Kidney glomerular epithelial cell (primary cell): ENCODE measurements at places on chromosomes 1 and 21.

- no peak for DNase-seq
Measured at GRCh38 chr1:68036946-68037345, 13.5 kb downstream of the DIRAS3 start.

DNA sequence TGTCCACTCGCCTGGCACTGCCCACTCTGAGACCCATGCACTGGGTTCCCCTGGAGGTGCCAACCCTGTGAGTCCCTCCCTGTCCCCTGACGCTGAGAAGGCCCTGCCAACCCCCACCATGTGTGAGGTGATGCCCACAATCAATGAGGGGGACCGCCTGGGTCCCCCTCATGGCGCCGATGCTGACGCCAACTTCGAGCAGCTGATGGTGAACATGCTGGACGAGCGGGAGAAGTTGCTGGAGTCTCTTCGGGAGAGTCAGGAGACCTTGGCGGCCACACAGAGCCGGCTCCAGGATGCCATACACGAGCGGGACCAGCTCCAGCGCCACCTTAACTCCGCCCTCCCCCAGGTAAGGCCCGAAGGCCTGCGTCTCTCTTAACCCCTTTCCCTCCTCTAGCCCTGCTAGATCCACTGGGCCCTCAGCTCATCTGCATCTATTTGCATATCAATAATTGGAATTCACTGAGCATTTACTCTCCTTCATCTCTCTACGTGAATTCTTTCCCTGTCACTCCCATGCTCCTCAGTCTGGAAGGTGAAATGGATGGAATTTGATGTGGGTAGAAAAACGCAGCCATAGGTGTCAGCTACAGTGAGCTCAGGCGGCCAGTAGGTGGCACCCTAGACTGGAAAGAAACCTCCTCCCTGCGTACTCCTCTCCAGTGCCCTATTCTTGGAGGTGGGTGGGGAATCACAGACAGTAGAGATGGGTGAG lies 12.8 kb downstream of the PPFIA4 start:
- DNase-seq = peak; percentile 74

GRCh38 chr1:17210176-17210575 lies 5.2 kb downstream of the PADI1 start:
- DNase-seq = no peak

DNA sequence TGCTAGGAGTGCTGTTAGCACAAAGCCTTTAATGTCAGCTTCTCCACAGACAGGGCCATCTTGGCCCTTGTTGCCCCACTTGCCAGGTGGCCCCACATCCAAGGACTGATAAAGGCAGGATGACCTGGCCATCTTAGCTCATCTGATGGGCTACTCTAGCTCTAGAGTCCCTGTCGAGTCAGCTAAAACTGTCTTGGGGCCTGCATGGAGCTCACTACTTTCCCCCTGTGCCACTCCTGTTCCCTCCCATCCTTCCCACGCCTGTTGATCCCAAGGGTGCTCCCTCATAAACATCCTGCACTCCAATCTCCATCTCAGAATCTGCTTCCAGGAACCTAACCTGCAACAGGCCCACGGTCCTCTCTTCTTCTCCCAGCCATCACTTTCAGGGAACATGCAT lies 652 bp upstream of the GPX7 start:
- DNase-seq = no peak

- DNase-seq = no peak
Measured at GRCh38 chr1:85815906-85816305, 107.7 kb upstream of the ZNHIT6 start.

DNA sequence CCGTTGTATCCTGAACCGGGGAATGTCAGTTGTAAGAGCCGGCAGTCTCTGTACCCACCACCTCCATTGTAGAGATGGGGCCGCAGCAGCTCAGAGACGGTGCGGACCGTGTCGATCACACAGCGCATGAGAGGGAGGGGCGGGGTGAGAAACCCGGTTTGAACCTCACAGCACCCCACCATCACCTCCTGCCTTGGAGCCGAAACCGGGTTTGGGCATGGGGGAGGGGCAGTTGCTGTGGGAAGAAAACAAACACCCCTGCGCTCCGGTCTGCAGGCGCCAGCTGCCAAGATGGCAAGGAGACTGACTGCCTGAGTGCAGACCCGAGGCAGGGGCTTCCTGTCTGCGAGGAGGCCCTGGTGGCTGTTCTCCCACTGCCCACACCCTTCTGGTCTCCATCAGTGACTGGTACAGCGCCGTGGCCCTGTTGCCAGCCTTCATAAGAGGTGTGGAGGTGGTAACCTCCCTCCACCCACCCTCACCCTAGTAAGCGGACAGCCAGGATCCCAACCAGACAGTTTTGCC lies 69.2 kb upstream of the SSBP3 start:
- no peak for DNase-seq

DNA sequence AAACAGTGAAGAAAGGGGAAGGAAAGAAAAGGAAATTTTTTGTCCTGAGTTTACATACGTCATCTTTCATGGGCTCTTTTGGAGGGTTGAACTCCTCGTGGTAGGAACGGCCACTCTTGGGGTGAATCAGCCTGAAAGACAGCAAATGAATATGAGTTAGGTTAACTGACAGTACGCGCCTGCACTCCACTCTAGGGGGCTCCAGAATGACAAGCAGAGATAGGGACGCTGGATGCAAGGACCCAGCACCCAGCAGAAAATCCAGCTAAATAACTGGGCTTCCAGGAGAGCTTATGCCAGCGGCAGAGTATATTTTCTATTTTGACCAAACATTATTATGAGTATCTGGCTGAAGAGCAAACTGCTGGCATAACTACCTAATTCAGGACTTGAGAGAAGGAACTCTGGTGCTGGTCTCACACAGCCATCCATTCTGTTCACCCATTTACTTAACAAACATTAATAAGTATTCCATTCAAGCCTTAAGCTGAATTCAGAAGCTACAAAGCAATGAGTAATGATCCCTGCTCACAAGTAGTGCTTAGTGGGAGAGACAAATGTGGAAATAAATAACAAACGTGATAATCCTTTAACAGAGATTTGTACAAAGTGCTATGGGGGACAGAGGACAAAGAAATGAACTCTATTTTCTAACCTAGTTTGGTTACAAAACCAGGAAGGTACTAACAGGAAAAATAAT lies 22.1 kb downstream of the AK2 start:
- DNase-seq = no peak

- DNase-seq = no peak
Measured at GRCh38 chr1:189678779-189679178, 798.9 kb downstream of the BRINP3 start.

DNA sequence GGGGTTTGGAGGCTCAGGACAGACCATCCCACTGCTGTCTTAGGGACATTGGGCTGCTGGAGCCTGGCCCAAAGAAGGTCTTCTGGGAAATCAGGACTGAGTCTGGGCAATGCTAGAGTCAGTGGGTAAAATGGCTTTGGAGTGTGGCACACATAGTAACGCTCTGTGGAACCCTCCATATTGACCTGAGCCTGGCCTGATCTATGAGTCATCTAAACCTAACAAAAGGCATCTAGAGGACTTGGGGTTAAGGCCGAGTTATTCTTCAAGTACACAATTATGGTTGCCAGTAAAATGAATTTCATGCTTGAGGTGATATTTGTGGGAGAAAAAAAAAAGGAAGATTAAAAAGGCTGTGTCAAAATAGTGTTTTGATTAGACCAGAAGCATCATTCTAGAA lies 77.7 kb downstream of the ST6GALNAC5 start:
- DNase-seq = peak; percentile 11

DNA sequence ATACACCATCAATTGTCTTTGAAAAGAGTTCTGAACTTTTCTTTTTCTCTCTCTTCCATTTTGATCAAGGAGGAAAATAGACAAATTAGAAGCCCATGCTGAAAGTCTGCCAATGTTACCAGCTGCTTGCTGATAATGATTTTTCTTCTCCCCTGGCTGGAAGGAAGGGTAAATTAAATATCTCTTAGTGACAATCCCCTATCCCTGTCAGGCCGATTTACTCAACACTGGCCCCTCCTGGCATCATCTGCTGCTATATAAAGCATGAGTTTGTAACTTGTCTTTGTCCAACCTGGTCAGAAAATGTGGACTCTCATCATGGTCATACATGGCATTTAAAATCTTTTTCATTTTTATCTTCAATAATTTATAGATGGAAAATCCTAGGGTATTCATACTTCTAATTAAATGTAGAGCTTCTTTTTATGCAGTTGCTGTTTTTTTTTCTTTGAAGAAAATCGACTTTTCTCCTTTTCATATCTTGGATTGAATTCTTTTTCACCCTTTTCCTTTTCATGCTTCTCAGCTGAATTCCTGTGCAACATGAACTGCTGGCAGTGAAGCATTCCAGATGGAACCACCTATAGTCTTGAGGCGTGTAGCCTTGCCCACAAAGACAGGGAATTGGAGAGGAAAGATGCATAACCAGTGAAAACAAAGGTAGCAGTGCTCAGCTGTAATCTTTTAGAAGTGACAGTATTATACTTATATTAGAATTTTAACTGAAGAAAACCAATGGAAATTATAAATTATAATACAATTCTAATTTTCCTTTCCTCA lies 214.7 kb upstream of the PTGFR start:
- no peak for DNase-seq

- DNase-seq = no peak
Measured at GRCh38 chr1:198151688-198152087, 5.1 kb upstream of the NEK7 start.

DNA sequence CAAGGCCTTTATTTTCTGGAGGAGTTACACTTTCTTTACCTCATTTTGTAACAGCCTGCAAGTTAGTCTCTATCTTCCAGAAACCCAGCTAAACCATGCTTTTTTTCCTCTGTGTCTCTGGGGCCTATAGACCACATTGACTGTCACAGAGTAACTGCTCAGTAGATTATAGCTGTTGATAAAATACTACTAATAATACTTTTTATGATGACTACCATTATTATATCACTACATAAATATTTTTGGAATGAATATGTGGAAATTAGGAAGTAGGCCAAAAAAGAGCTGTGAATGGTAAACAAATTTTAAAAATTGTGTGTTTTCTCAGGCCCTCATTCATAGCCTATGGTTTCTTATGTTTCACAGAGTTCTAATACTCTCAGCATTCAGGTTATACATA lies 233.1 kb upstream of the USP24 start:
- DNase-seq = no peak

DNA sequence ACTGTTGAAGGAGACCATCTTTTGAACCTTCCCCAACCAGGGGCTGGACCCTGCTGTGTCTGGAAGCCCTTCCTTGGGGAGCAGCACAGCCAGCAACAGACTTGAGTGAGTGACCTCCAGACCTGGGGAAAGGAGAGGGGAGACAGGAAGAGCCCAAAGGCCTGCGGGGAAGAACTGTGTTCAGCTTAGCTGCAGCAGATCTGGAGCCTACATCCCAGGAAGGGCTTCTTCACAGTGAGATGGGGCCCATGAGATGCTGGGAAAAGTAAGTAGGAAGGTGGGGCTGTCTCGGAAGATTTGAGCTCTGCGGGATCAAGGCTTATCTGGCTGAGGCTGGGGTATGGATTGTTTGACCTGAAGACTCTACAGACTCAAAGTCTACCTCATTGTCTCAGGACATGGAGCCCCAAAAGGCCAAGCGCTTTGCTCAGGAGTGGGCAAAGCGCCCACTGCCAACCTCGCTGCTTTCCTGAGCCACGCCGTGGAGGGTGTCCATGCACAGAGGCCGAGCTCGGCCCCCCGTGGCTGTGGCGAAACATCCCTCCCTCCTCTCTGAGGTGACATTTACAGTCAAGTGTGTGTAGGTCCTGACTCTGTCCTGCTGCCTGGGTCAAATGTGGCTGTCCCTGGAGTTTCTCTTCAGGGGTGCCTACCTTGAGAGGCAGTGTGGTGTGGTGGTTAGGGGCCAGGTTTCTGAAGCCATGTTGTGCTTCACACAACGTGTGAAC lies 24.5 kb downstream of the SPOCD1 start:
- no peak for DNase-seq

- DNase-seq = peak; percentile 81
Measured at GRCh38 chr21:38352536-38353219, 95.9 kb downstream of the KCNJ15 start.

- DNase-seq = no peak
Measured at GRCh38 chr1:166297993-166298392, 131.2 kb upstream of the FAM78B start.

- DNase-seq = no peak
Measured at GRCh38 chr1:94629259-94630181, 88.0 kb upstream of the F3 start.

DNA sequence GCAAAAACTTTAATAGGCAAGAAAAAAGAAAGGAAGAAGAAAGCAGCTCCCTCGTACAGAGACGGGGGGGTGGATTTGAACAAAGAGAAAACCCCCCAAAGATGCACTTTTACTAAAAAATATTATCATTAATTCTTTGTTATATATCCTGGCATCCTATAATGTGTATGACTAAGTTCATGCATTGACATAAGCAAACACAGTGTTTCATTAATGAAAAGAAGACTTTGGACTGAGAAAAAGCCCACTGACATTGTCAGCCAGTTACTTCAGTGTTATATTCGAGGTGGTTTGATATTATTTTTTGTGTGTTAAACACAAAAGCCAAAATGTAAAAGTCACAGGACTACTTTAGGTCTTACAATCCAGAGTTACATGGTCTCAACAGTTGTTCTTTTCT lies 110.1 kb upstream of the DPYD start:
- no peak for DNase-seq

GRCh38 chr1:116508984-116509980 lies 61.5 kb downstream of the CD58 start:
- DNase-seq = peak; percentile 94

GRCh38 chr1:179881642-179882252 lies 338 bp upstream of the TOR1AIP1 start:
- peak; percentile 85 for DNase-seq

GRCh38 chr1:182210417-182210816 lies 148.9 kb upstream of the ZNF648 start:
- no peak for DNase-seq

DNA sequence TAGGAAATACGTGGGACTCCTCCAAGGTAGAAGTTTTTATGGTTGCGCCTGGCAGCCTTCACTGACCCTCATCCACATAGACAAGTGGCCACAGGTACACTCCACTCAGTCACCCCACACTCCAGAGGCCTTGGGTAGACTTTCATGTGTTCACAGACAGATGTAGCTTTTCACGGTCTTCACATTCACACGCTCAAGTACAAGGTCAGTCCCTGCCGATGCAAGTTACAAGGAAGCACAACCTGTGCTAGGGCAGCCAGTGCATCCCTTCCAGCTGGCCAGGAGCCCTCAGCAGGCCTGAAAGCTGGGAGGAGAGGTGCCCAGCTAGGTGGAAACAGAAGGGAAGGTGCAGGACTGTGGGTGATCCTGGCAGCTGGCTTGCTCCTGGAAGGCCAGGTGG lies 55.5 kb upstream of the FAM20B start:
- DNase-seq = no peak
